ENCODE measurements at places on chromosomes 5 and 9.
A peak's percentile ranks its signal among the peaks of the same experiment; 100 is the strongest.

GRCh38 chr5:140145818-140146522, 20.2 kb downstream of the IGIP start:
- DNase-seq, result peak; percentile 41

- DNase-seq, result no peak
Observed at GRCh38 chr9:98087420-98088354, 31.2 kb downstream of the NANS start.

- no peak for DNase-seq
Observed at GRCh38 chr5:148427370-148428042, 43.7 kb downstream of the FBXO38 start.

GRCh38 chr9:124621371-124622328, 114.5 kb upstream of the NR5A1 start:
- DNase-seq, result no peak

GRCh38 chr9:134356496-134357470, 30.5 kb downstream of the RXRA start:
- DNase-seq, result no peak

GRCh38 chr9:36154331-36154952, 14.7 kb upstream of the CCIN start:
- DNase-seq, result no peak

GRCh38 chr5:171710451-171711024, 75.1 kb upstream of the SMIM23 start:
- no peak for DNase-seq

DNA sequence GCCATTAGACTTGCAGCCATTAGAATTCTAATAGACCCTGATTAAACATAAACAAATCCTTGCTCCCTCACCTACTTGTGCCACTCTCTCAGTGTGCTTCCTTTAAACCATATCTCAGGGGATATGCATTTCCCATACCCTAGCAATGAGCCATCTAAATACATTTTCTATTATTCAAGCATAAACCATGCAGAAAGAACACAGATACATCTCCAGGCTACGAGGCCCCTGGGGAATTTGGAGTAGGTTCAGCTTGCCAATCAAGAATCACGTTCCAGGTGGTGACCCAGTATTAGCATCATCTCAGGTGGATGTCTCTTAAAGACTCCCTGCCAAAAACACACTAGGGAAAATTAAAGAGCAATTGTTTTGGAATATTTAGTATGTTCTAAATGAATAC, 93.0 kb upstream of the CCL21 start:
- no peak for DNase-seq

DNA sequence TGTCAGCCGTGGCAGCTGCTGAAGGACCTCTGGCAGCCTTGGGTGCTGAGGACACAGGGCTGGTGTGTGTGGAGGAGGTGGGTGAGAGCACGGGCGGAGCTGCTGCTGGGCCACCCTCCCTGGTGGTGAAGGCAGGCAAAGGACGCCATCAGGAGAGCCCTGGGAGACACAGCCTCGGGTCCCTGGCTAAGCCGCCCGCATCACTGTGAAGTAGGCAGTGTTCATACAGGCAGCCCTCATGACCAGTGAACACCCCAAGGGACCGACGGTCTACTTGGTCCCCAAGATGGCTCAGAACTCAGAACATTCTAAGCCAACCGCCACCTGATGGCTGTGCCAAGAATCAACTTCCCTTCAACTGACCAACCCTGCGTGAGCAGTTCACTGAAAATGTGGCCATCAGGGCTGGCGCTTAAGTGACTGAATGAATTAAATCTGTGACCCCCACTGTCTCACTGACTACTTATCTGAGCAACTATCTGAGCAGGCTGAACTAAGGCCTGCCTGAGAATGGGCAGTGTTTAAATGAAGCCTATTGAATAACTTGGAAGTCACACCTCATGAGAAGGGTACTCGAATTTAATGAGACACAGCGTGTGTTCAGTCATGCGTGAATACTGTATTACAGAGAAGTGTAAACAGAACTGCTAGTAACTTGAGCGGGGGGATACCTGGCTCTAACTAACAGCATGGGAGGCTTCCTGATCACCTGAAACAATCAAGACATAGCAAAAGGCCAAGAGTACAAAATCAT, 54.7 kb upstream of the SIMC1 start:
- DNase-seq, result no peak

DNA sequence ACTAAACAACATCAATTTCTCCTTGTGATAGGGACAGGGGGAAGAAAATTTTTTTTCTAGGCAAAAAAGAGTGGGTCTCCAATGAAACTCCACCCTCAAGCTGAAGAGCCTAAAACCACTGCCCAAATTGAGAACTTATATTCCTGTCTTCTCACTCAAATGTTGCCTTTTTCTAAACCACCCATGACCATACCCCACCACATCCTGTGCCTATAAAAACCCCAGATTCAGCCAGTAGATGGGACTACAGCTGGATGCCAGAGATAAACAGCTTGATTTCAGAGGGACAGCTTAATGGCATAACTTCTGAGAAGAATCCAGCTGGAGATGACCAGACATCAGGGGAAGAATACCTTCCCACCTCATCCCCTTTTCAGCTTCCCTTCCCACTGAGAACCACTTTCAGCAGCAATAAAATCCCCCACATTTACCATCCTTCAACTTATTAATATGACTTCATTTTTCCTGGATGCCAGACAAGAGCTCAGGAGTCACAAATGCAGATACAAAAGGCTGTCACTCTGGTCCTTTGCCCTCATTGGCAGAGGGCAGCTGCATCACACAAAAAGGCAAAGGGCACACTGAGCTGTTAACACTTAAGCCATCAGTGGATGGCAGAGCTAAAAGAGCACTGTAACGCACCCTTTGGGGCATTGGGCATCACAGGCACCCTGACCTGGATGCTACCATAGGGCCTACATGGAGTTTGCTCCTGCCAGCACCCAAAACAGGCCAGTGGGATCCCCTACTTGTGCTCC, 972.5 kb upstream of the CTNND2 start:
- no peak for DNase-seq

Measured in activated effector memory CD4-positive, alpha-beta T cell treated with Interleukin-2 at 50 U/mL for 16 hours (primary cell).